ENCODE measurements at places on chromosomes 13 and 19.

DNA sequence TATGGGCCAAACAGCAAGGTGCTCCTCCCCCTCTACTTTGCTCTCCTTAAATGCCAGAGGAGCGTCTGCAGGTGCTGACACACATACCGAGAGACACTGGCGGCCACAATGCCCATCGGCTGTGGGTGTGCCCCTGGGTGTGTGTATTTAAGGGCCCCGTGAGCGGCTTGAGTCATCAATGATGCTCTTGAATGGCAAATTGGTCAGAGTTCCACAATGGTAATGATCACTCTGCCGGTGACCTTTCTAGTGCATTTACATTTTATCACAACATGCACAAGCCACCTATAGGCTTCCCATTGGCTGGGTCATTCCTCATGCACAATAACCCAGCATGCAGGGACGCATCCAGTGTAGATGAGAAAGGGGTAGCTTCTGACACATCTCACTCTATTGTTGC is 124.8 kb downstream of the ZNF536 start:
- DNase-seq = no peak

DNA sequence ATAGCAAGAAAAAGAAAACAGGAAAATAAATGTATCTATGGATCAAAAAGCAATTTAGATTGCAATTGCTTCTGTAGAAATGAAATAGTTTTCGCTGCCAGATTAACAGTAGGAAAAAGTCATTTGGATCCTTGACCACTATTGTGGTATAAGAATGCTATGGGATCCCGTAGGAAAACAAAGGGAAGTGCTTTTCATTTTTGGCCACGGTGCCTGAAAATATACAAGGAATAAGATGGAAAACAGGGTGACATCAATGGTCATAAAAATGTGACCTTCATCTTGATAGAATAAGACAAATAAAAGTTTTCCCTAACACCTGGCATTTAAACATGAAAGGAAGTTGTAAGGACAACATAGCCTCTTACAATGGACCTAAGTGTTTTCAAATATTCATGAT is 622.8 kb downstream of the DACH1 start:
- no peak for DNase-seq

- DNase-seq = no peak
Measured at GRCh38 chr13:76944456-76944855, 3.9 kb upstream of the ACOD1 start.

- DNase-seq = no peak
Measured at GRCh38 chr13:50344717-50345116, 329.5 kb downstream of the KCNRG start.

DNA sequence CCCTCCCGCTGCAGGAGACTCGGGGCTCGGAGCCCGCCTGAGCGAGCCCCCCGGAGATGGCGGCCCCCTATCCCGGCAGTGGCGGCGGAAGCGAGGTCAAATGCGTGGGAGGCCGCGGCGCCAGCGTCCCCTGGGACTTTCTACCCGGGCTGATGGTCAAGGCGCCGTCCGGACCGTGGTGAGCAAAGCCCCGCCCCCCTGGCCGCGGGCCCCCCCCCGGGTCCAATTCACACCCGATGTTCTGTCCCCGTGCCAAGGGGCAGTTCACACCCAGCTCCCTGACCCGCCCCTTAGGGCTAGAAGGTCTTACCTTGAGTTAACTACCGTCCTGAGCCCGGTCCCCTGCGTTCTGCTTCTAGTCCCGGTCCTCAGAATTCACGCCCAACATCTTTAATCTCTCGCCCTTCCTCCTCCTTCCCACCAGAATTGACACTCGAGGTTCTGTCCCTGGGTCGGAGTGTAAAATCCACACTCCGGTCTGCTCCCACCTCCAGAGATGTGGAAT is 1.4 kb downstream of the NPAS1 start:
- no peak for DNase-seq

DNA sequence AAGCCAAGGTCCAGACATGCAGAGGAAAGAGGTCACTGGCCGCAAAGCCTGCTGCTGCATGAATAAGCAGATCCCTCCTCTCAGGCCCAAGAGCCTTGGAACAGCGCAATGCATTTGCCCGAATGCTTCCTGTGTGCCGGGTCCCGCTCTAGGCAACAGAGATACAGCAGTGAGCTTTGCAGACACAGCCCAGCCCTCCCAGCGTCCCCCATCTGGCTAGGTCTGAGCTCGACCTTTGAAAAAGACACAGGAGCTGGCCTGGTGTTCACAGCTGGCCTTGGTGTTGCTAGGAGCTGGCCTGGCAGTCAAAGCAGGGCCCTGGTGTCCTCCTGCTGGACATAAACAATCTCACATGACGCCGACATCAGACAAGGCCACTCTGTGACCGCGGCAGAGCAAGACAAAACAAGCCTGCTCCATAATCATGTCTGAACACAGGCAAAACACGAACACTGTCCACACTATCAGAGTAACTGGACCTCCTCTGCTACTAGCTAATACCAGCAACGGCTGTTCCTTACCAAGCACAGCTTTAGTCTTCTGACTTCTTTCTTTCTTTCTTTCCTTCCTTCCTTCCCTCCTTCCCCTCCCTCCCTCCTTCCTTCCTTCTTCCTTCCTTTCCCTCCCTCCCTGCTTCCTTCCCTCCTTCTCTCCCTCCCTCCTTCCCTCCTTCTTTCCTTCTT is 5.7 kb upstream of the PEX11G start:
- DNase-seq = no peak

DNA sequence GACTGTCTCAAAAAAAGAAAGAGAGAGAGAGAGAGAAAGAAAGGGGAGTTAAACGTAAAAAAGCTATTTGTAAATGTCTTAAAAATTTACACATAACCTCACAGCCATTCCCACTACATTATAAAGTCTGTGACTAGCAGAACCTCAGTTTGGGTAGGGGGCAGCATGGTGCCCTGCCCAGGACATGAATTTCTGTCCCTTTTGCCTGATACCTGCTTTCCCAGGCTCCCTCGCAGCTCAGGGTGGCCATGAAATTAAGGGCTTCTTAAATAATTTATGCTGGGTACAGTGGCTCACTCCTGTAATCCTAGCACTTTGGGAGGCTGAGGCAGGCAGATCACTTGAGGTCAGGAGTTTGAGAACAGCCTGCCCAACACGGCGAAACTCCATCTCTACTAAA is 4.8 kb downstream of the IFNL1 start:
- no peak for DNase-seq

DNA sequence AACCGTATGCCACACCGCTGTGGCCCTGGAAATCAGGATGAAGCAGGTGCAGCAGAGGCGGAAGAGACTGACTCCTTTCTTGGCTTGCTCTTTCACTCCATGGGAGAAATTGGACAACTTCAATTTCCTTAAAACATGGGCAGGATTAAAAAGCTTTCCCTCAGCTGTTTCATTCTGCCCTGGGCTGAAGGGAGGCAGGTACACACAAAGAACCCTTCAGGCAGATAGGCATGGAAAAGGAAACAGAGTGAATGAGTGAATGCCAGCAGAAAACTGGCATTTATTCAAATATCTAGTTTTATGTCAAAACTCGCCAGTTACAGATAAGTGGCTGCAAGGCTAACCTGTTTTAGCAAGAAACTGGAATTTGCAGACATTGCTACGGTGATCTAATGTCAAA is 71.0 kb upstream of the SLC15A1 start:
- no peak for DNase-seq

DNA sequence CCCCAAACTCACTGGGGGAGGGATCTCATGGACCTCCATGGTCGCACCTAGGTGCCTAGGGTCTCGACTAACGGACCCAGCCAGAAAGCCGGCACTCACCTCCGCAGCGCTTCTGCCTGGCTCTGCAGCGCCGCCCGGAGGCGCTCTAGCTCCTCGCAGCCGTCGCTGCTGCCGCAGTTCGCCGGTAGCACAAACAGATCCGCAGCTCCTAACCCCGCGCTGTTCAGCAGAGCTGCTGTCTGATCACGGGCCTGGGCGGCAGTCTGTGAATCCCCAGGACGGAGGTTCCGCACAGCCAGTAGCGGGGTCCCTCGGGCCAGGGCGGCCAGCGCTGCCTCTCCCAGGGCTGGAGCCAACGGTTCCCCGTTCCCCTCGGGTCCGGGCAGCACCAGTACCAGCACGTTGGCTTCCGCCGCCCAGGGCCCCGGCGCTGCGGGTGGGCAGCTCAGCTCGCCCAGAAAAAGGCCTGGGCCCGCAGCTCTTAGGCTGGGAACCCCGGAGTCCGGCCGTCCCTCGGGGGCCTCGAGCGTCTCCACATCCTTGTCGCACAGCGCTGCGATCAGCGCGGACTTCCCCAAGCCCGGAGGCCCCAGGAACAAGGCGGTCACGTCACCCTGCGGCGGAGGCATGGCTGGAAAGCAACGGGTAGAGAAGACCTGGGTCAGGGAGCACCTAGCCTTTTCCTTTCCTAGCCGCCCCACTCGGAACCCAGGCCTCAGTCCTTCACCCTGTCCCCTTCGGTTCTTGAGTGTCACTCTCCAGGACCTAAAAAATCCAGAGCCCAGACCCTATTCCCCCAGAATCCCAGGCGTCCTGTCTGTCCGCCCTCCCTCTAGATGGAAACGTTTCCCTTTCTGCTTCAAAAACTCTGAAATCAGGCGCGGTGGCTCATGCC is 977 bp downstream of the IRGQ start:
- DNase-seq = peak; percentile 44

GRCh38 chr13:43666403-43666802 is 120.4 kb downstream of the ENOX1 start:
- DNase-seq = no peak

DNA sequence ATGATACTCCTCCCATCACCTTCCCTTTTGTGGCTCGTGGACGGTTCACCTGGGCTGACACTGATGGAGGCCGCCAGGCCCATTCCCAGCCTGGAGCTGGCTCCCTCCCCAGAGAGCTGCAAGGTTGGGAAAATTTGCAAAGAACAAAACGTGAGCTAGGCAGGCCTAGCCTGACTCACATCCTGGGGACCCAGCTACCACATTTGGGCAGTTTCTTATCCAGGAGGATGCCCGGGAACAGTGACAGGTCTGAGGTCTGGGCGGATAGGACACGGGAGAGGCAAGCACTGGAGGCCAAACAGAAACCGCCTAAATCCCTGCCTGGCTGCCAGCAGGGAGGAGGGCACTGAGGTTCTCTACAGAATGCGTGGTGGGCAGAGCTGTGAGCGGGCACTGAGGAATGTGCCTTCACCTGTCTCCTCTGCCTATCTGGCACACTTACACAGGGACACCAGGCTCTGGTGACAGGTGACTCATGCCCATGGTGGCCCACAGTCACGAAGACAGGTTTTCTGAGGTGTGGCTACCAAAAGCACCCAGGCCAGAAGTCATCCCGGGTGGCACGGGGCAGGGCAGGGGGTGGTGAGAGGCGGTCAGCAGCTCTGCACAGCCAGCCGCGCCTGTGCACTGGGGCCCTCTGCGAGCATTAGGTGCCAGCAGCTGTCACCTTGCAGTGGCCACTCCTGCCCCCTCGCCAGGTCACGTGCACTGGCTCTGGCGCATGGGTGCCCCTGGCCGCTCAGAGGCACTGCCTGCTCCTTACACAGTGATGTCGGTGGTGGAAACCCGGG is 23.2 kb downstream of the SH3GL1 start:
- DNase-seq = no peak

DNA sequence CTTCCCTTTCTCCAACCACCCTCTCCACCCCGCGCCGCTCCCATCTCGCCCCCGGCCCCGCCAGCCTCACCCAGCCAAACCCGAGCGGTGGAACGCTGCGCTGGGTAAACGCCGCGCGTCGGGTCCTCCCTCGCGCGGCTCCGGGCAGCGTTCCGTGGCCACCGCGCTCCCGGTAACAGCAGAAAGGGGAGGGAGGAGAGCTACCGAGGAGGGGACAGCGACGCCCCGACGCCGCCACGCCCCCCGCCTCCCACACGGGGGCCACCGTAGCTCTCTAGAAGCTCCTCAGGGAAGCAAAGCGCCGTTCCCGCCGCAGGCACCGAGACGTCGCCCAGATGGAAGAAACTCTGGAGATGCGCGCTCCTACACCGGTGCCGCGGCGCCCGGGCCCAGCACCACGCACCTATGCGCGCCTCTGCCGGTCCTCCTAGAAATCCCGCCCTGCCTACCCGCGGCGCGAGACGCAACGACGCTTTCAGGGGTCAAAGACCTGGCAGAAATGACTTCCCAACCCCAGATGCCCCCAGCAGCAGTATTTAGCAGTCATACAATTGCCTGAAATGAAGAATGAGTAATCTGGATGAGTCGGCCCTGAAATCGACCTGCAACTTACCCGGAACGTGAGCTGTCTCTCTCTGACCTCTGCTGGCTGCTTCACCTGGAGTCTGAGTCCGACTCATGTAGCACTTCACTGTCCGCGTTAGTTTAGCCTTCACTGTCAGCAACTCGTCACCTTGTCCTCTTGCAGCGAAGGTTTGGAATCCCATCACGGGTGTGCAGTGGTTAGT is at the start of gene RUBCNL:
Gene RUBCNL, minus strand, starts transcription at position 189 of the 788 bp plus-strand sequence. CDS start 14,777 bp downstream, outside the sequence.
- no peak for DNase-seq

- DNase-seq = no peak
Measured at GRCh38 chr19:51417107-51417809, at the start of gene SIGLEC10. SIGLEC10 (minus strand) TSS chr19:51417642; CDS start chr19:51417581, 61 bp downstream.

- DNase-seq = no peak
Measured at GRCh38 chr19:41427647-41428480, 690 bp upstream of the B3GNT8 start.

DNA sequence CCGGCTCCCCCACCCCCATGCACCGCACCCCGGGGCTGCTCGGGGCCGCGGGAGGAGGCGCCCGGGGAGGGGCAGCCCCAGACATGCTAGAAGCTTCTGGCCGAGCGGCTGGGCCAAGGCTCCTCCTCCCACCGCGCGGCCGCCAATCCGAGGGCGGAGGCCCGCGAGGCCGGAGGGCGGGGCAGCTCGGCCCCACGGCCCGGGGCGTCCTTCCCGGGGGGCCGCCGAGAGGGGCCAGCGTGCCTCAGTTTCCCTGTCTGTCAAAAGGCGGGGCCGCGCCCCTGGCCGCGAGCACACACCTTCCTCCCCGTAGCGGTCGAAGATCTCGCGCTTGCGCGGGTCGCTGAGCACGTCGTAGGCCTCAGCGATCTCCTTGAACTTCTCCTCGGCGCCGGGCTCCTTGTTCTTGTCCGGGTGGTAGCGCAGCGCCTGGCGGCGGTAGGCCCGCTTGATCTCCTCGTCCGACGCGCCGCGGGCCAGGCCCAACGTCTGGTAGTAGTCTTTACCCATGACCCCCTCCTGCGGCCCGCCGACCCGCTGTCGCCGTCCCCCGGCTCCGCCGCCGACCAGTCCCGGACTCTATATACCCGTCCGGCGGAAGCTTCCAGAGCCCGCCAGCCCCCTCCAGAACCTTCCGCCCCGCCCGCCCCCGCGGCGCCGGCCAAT is at the start of gene DNAJB1:
Gene DNAJB1, minus strand, starts transcription at position 558 of the 666 bp plus-strand sequence. Its CDS starts 48 bp downstream, at position 510.
- peak; percentile 63 for DNase-seq

GRCh38 chr19:49818649-49819370 is 721 bp downstream of the MED25 start:
- DNase-seq = no peak

DNA sequence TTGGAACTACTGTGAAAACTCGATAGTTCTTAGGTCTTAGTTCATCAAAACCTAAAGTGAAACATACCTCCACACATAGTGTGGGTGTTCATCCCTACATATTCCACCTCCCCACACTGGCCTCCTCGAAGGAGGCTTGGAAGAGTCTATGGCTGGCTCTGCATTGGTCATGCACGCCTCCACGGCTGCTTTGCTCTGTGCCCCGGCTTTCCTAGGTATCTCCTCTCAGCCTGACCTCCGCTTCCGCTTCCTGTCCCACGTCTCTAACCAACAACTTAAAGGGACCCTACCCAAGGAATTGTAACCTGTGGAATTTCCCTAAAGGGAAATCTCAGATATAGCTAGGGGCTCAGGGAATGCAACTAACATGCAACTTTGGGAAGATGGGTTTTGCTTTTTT is 79.7 kb upstream of the MBNL2 start:
- DNase-seq = no peak

GRCh38 chr13:25691654-25692053 is 319.9 kb downstream of the ATP8A2 start:
- no peak for DNase-seq

All from stimulated activated CD8-positive, alpha-beta memory T cell treated with anti-CD3 and anti-CD28 coated beads, Interleukin-15, amount 100 ng/mL, for 4 hours (primary cell).